GOT3 (cell line): ENCODE measurements at places on chromosomes 11 and 22.

- no peak for DNase-seq
Measured at GRCh38 chr11:36069576-36070212, 125.8 kb downstream of the LDLRAD3 start.

DNA sequence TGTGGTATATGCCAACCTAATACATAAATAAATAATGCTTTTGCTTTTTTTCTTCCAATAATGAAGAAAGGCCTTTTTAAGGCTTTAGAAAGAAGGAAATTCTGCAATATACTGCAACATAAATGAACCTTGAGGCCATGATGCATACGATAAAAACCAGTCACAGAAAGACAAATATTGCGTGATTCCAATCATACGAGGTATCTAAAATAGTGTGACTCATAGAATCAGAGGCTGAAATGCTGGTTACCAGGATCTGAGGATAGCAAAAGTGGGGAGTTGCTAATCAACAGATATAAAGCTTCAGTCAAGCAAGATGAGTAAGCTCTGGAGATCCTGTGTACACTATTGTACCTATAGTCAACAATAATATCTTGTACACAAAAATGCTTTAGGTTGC is 24.2 kb downstream of the MS4A6A start:
- no peak for DNase-seq

- DNase-seq, result no peak
Measured at GRCh38 chr22:32617903-32618302, 143.3 kb downstream of the FBXO7 start.

DNA sequence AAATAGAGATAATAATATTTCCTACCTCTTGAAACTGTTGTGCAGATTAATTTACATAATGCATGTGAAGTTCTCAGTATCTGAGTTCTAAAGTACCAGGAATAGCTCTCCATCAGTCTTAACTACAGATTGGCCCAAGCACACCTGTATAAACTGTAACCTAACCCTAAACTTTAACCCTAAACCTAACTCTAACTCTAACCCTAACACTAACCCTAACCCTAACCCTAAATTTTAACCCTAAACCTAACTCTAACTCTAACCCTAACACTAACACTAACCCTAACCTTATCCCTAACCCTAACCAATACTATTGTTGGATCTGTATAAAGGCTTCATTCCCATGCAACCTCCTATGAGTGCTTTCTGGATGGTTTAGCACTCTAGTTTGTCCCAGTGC is 1445.9 kb upstream of the TENM4 start:
- DNase-seq, result no peak

DNA sequence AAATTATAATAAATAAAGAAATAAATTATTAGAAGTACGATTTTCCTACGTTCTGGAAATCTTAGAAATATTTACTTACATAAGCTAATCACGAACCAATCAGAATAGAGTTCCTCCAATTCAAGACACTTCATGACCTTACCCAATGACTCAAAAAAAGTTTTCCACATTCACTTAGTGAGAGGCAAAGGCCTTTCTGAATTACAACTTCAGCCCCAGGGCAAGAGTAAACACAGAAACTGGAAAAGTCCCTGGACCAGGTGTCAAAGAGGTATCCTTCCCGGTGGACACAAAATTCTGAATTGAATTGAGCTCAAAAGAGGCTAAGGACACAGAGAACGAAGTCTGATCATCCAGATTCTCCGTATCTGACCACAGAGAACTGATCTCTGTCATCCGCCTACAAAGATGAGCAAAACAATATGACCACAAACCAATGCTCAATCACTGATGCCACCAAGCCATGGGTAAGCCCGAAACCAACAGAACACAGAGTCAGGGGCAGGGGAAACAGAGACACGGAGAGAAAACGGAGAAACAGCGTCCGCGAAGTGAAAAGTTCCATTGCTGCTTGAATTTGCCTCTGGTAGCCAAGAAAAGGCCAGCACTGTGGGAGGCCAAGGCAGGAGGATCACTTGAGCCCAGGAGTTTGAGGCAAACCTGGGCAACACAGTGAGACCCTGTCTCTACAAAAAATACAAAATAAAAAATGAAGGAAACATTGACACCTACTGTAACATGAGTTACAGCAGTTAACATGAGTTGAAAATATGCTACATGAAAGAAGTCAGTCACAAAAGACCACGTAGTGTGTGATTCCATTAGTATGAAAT is 6.8 kb downstream of the BID start:
- no peak for DNase-seq

GRCh38 chr22:44697423-44698141 is 4.4 kb upstream of the PRR5 start:
- peak; percentile 40 for DNase-seq

- DNase-seq, result no peak
Measured at GRCh38 chr11:69477086-69477485, 4.4 kb upstream of the LINC01488 start.

DNA sequence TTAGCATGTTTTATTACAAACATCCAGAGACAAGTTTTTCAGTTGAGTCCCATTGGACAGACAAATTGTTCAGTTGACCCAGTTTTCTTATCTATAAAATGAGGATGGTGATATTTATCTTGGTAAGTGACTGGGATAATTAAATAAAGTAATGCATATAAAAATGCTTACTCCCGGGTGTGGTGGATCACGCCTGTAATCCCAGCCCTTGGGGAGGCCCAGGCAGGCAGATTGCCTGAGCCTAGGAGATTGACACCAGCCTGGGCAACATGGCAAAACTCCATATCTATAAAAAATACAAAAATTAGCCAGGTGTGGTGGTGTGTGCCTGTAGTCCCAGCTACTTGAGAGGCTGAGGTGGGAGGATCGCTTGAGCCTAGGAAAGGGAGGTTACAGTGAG is 15.6 kb upstream of the ACER3 start:
- no peak for DNase-seq

DNA sequence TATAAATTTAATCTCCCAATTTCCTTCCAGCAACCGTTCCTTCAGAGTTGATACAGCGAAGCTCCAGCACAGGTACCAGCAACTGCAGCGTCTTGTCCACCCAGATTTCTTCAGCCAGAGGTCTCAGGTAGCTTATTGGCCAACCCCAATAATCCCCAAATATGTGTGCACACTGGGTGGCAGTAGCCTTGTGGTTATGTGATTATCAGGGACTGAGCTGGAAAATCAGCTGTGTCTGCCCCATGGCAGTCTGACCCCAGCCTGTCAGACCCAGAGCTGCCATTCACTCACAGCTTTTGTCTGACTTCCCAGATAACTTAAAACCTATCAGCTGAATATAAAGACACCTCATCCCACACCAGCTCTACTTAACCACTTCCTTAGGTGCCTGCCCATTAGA is 2.0 kb downstream of the HSCB start:
- no peak for DNase-seq

DNA sequence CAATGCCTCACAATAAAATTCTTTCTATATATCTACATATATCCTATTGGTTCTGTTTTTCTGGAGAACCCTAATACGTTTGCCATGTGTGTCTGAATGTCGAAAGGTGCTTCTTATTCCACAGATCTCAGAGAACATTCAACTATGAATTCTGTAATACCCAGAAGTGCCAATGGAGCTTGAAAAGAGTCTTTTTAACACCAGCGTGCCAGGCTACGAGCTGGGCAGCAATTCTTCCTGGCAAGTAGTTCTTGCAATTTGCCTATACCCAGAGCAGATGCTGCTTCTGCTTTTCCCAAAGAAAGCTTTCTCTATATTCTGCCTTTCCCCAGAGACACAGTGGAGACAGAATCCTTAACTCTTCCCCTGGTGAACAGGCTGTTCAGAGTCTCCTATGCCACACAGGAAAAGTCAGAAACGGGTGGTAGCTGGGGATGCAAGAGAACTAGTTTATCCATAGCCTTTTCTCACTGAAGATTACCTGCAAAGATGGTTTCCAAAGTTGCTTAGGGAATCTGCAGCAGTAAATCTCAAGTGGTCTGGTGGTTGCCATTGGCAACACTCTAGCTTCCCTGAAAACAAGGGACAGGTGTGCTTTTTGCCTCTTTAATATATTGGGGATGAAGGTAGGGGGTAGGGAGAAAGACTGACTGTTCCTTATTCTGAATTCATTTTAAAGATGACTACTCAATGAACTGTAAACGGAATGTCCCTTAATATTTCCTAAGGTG is 16.8 kb upstream of the PAFAH1B2 start:
- DNase-seq, result no peak

- no peak for DNase-seq
Measured at GRCh38 chr22:29060251-29060869, 1.3 kb downstream of the C22orf31 start.

GRCh38 chr11:66863428-66864125 is 6.7 kb downstream of the LRFN4 start:
- no peak for DNase-seq

DNA sequence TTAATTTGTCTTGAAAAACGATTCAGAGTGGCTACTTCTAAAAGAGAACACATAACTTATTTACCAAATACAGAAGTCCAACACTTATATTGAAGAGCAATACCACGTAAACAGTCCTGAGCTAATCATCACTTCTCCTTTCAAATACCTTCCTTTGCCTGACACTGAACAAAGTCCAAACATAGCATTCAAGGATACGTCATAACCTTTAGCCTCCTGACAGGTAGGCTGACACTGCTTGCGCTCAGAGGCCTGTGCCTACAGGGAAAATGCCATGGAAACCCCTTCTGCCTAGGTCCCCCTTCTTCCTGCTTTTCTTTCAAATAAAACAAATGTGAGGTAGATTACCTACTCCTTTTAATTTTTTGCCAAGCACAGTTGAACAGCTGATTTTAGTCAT is 510.0 kb downstream of the INSC start:
- DNase-seq, result no peak

DNA sequence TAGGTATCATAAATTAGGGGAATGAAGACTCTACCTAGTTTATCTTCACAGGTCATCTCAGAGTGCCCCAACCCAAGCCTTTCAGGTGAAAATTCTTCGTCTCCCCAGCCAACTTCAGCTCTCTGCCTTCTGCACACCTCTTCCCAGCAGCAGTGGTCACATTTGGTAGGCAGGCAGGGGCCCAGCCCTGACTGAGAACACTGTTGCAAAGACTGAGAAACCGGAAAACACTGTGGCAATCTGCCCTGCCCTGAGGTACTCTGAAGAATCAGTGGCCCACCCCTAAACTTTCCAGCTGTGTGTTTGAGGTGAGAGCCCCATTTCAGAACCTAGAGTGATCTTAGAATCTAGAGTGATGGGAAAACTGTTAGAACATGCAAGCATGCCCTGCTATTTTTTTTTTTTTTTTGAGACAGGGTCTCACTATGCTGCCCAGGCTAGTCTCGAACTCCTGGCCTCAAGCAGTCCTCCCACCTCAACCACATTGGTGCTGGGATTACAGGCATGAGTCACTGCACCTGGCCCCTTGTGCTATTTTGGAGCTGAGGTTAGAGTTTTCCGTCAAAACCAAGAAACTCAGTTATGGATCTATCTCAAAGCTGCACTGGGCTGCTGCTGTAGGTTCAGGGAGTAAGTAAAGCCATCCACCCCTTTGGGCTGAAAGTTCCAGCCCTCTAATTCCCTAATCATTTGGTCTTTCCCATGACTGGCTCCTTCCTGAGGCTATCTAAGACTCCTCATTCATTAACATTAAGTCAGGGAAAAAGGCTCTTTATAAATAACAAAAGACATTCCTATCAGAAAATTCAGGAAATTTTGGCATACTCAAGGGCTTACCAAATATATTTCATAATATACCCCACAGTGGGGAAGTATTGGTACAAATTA is 1.7 kb upstream of the LDHA start:
- no peak for DNase-seq

DNA sequence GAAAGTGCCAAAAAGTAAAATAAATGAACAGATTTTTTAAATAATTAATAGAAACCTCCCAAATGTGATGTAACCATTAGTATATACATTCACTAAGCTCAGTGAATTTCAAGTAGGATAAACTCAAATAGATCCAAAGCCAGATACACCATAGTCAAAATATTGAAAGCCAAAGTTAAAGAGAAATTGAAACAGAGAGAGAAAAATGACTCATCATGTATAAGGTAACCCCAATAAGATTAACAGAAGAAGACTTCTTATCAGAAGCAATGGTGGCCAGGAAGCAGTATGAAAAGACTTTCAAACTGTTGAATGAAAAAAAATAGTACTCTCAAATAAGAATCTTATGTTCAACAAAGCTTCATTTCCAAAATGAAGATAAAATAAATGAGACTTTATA is 70.5 kb downstream of the LUZP2 start:
- no peak for DNase-seq

DNA sequence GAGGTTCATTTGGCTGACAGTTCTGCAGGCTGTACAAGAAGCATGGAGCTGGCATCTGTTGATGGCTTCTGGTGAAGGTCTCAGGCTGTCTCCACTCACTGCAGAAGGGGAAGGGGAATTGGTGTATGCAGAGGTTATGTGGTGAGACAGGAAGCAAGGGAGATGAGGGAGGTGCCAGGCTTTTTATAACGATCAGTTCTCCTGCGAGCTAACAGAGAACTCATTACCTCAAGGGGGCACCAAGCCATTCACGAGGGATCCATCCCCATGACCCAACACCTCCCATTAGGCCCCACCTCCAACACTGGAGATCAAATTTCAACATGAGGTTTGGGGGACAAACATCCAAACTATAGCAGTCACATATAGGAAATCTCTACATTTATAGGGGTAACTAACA is 38.7 kb upstream of the E2F8 start:
- DNase-seq, result no peak

DNA sequence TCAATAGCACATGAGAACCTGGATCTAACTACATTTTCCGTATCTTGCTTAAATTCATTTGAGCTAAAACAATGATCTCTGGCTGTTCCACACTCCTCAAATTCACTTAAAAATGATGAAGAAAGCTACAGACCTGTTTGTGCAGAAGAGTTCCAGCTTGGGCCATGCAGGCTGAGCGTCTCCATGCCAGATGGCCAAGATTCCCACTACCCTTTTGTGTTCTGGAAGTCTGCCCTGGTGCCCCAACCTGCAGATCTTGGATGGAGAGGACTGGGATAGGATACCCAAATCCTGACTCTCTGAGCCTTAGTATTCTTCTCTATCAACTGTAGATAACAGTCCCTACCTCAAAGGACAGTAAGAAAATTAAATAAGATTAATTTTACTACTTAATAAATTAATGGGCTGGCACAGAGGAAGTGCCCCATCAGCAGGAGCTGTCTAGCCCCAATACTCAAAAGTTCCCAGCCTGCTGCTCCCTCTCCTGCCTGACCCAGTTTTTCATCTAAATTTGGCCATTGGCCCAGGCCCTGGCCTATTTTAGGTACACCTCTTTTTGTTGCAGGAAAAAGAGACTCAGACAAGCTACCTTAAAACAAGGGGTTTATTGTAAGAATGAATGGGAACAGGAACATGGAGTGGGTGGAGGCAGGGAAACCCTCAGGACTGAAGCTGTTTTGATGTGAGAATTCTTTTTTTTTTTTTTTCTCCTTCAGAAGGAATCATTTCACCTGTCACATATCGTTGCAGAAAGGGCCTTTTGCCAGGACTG is 81.4 kb upstream of the GRK3 start:
- no peak for DNase-seq

- no peak for DNase-seq
Measured at GRCh38 chr11:31817054-31817620, 6.0 kb upstream of the PAX6 start.
